ENCODE measurements at places on chromosomes 3 and 15. TPM values are rescaled to one million over a fixed set of nuclear protein-coding genes. Genes with fewer than 3 reads are reported as not detected.

RHCG gene
- total RNA-seq: 33.0 TPM

ARHGEF26 gene
- 6.5 TPM for total RNA-seq

EPHA6 gene
- total RNA-seq: not detected

CD86 gene
- not detected for total RNA-seq

AHSG gene
- total RNA-seq: not detected

CAMP gene
- total RNA-seq: not detected

ZNF620 gene
- total RNA-seq: 1.8 TPM

DPH6 gene
- total RNA-seq: 13.2 TPM

SLC24A5 gene
- total RNA-seq: not detected

MEX3B gene
- total RNA-seq: 4.0 TPM

CIB2 gene
- total RNA-seq: 31.3 TPM

GRAMD1C gene
- total RNA-seq: not detected

SH2D7 gene
- total RNA-seq: not detected

CDCP1 gene
- 11.5 TPM for total RNA-seq

SUMF1 gene
- 20.6 TPM for total RNA-seq

DCBLD2 gene
- 271 TPM for total RNA-seq

SV2B gene
- total RNA-seq: 0.10 TPM

GOLGA6L7 gene
- not detected for total RNA-seq

EFCAB12 gene
- total RNA-seq: 0.82 TPM

PLSCR2 gene
- not detected for total RNA-seq

STARD9 gene
- 1.4 TPM for total RNA-seq

ZPLD1 gene
- 0.08 TPM for total RNA-seq

CD80 gene
- not detected for total RNA-seq

All from A549 treated with RU486 at 1 μM for 4 hours (cell line).